ENCODE measurements at places on chromosomes 4 and X.

GRCh38 chrX:38975368-38975942, 174.2 kb downstream of the MID1IP1 start:
- no peak for DNase-seq

DNA sequence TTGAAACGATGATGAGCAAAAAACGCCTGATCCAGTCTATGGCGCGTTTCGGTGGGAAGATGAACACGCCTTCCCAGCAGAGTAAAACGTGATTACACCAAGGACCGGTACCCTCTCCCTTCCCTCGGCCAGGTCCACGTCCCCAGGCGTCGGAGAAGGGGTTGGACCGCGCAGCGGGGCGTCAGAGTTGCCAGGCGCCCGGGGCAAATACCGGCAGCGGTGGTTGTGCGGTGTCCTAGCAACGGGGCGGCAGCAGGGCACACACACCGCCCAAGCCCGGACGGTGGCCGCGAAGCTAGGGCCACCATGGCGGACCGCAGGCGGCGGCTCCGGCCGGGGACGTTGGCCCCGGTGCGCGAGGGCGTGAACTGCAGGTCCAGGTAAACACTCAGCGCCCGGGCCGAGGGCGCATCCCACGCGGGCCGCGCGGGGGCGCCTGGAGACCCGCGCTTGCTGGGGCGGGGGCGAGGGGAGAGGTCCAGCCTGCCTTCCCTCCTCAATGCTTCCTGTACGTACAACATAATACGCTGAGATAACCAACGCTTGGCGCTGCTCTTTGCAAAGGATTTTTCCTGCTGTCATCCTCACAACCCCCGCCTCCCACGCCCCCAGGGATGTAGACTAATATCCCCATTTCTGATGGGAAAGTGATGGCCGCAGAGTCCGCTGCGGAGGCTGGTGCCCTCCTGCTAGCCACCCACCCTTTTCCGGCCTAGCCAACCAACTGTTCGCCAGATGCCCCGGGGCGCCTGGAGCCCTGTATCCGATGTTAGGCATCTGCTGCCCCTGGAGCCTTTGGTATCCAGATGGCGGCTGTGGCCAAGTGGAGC, at the start of gene FAM47E:
Gene FAM47E, plus strand, starts transcription at position 281 of the 830 bp plus-strand sequence. Its CDS starts 26 bp downstream, at position 307.
- peak; percentile 89 for DNase-seq

- DNase-seq: no peak
Measured at GRCh38 chrX:18702362-18703195, 4.9 kb upstream of the PPEF1 start.

DNA sequence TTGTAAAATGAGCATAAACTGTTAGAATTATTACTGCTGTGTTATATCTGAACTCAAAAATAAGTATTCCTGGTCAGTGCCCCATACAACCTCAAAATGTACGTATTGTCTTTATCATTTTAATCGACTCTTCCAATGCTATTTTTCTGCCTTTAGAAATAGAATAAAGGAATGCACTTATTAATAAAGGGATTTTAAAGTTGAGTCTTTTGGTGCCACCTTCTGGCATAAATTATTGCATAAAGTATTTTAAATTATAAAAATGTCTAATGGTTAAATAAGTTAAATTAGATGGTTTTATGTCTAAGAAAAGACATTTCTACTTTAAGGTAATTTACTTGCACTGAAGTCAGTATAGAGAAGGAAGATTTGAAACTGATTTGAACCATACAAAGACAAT, 424.0 kb upstream of the NDST4 start:
- no peak for DNase-seq

DNA sequence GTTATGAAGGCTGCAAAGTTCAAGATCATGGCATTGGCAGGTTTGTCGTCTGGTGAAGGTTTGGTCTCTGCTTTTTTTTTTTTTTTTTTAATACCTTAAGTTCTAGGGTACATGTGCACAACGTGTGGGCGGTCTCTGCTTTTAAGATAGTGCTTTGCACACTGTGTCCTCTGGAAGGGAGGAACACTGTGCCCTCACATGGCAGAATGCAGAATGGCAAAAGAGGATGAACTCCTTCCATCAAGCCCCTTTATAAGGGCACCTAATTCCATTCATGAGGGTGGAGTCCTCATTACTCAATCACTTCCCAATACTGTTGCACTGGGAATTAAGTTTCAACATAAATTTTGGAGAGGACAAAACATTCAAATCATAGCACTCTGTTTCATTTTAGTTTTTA, 101.4 kb downstream of the GLRA2 start:
- no peak for DNase-seq

DNA sequence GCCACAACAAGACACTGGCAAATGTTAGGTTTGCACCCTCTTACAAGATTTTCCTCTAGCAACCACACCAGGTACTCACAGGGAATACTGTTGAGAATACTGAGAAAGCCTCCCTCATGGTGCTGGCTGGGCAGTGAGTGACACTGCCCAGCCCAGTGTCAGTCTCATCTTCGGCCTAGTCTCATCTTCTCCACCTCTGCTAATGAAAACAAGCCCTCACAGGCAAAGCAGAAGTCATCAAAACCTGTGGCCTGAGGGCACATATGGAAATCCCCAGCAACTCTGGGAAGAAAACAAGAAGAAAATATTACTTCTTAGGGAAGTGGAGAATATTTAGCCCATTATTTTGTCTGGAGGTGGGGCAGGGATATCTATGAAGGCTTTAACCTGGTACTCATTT, 7.9 kb upstream of the ADAM29 start:
- DNase-seq: no peak

DNA sequence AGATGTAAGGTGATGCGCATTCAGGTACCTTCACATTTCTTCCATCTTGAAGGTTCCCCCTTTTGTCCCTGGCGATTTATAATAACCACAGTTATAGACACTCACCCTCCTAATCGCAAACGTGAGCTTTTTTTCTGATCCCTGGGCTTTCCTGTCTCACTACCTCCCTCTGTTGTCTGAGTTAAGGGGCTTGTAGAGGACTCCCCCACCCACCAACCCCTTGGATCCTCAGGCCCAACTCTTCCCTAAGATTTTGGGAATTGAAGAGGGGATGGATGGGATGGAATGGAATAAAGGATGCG, 1.4 kb downstream of the CNKSR2 start:
- DNase-seq: no peak

DNA sequence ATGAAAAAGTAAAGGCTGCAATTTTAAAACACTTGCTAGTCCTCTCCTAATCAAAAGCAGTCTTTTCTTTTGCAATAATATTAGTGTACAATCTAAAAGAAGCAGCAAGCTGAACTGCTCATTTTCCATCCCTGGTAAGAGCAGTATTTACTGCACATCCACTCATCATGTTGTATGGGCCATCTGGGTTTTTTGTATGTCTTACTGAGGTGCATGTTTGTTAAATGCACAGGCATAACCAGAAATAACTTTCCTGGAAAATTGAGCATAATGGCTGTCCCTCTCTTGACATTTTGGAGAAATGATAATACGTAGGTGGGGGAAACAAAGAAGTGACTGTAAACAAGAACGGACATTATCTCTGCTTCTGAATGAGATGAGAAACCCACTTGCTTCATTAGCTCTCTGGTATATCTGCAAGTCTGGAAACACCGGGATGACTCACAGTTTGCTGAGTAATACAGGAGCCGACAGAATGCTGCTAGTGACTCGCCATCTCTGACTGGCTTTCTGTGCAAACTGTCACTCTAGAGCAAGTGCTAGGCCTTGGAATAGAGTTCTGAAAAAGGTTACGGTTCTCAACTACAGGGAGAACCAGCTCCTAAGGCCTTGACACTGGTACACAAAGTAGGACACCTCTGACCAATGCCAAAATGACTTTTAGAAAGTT, 85.7 kb upstream of the MTM1 start:
- DNase-seq: no peak

GRCh38 chr4:85420831-85421230, 54.1 kb upstream of the ARHGAP24 start:
- DNase-seq: no peak
